ENCODE measurements at places on chromosomes 5 and 9. TPM values are rescaled to one million over a fixed set of nuclear protein-coding genes. Genes with fewer than 3 reads are reported as not detected.

Gene SAPCD2
- 43.6 TPM for total RNA-seq

DNA sequence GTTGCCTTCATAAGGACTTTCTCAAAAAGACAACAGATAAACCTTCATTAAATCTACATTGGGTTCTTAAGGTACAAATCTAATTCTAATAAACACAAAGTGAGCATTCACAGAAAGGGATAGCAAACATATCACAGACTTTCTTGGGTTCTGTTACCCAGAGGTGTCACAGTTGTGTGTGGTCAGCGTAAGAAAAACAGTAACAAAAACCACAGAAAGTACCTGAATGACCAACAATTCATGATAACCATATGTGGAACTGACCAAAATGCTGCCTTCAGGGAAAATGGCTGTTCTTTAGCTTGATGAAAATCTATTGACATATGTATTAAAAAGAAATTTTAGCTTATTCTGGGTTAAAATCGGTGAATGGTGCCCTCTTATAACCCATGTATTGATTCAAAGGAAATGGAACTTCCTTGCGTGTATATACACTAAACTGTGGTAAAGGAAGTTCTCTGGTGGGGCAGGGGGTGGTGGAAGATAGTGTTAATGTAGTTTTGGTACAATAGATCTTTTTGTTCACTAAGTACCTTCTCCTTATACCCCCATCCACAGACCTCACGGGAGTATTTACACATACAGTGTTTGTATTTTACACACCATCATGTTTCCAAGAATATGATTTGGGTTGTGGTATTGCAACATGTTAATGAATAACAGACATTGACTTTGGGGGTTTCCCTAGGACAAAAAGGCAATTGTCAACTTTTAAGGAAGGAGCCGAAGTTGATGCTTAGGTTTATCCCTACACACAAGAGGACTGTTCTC lies 152.5 kb downstream of the APBA1 start:
- DNase-seq, result no peak

DNA sequence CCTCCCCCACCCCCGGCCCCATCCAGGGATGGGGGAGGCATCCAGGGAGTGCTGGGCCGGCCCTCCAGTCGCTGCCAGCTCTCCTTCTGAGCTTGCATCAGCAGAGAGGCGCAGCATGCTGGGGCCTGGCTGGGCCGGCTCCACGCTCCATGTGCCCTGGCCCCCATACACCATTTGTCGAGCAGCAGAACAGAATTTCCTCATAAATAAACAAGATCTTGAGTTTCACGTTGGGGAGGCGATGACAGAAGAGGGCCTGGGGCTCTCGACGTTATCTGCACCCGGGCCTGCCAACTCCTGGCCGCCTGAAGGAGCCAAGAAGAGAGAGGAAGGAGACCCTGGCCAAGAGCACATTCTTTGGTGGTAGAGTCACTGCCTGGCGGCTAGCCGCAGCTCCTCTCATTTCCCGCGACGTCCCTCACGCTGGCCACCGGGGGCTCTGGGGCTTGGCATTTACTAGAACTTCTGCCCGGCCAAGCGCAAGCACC lies 177.0 kb downstream of the FGF18 start:
- no peak for DNase-seq

DNA sequence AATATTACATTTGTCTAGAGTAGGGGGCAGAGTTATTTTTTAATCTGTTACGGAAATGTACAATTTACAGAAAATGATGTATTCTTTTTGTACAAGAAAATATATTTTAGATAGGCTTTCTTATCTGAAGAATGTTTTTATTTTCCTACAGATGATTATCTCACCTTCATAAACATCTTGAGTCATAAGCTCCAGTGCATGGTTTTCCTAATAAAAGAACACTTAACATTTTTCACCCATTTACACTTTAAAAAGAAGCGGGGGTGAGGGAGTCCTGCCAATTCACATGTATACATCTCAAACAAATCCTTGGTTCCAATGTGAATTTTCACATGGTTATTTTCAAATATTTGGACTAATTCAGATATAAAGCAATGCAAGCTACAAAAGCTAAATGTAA lies 85.0 kb downstream of the MLLT3 start:
- DNase-seq, result no peak

All from NCI-H460 (cell line).